ENCODE measurements at places on chromosomes 5 and 9.

- no peak for DNase-seq
These were observed 16.3 kb downstream of the NMRK1 start for GRCh38 chr9:75071530-75072122.

DNA sequence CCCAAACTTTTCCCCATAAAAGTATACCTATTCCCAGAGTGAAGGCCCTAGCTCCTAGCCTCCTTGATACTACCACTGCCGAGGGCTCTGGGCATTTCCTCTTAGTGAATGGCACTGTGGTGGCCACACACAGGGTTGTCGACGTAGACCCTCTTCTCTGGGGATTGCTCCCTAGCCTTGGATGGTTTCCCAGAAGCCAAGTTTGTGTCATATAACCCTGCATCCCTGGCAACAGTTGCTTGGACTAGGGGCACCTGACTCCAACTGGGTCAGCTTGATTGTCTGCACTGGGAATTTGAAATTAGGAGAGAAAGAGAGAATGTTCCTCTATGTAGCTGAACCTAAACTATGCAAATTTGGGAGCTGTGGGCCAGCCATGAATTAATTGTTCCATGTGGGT lies 32.3 kb upstream of the KIF2A start:
- no peak for DNase-seq

DNA sequence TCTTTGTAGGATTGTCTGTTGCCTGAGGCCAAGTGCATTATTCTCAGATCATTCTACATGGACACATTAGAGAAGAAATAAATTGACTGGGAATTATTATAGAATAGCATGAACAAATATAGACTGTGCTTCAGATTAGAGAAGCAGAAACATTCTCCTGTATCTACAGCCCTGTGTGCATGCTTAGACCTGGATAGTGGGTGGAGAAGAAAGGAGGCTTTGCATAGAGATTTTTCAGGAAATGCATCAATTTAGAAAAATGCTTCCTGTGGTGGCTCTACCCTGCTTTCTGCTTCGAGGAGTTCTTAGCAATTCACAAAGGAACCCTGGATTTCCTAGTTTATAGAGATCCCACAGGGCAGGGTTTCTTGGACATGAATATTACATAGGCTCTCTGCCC lies 66.7 kb downstream of the IRX1 start:
- DNase-seq, result no peak

DNA sequence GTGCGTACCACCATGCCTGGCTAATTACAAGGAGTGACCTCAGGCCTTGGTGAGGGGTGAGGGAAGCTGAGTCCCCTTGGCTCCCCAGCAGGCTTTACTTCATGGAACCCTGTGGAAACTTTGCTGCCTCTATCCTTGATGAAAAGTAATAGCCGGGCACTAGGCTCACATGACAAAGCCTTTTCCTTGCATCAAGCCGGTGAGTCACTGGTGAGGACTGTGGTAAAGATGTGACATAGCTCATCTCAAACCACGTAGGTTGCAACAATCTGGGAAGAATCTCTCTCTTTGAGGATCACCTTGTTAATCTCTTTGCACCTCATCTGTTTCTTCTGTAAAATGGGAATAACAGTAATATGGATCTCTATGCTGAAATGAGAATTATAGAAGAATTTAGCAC lies 116.3 kb upstream of the SLC25A48 start:
- DNase-seq, result no peak

GRCh38 chr5:87951661-87952060 lies 317.0 kb downstream of the TMEM161B start:
- no peak for DNase-seq

GRCh38 chr5:139734539-139734916 lies 61.1 kb upstream of the PSD2 start:
- no peak for DNase-seq

DNA sequence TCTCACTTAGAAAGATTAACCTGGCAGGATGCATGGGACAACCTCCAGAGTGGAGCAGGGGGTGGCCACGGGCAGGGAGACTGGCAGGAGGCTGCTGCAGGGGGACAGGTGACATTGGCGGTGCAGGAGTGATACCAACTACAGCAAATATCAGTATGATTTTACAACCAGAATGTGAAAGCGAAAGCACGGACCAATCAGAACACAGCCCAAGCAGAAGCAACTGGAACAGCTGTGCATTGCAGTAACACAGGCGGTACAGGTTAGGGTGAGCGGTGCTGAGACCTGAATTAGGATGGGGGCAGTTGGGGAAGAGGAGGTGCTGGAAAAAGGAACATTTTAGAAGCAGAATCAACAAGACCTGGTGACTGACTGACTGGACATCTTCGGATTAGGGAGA lies 29.3 kb downstream of the POLR1E start:
- no peak for DNase-seq

- DNase-seq, result no peak
These were observed 30.4 kb upstream of the KLF9 start for GRCh38 chr9:70444904-70445303.

DNA sequence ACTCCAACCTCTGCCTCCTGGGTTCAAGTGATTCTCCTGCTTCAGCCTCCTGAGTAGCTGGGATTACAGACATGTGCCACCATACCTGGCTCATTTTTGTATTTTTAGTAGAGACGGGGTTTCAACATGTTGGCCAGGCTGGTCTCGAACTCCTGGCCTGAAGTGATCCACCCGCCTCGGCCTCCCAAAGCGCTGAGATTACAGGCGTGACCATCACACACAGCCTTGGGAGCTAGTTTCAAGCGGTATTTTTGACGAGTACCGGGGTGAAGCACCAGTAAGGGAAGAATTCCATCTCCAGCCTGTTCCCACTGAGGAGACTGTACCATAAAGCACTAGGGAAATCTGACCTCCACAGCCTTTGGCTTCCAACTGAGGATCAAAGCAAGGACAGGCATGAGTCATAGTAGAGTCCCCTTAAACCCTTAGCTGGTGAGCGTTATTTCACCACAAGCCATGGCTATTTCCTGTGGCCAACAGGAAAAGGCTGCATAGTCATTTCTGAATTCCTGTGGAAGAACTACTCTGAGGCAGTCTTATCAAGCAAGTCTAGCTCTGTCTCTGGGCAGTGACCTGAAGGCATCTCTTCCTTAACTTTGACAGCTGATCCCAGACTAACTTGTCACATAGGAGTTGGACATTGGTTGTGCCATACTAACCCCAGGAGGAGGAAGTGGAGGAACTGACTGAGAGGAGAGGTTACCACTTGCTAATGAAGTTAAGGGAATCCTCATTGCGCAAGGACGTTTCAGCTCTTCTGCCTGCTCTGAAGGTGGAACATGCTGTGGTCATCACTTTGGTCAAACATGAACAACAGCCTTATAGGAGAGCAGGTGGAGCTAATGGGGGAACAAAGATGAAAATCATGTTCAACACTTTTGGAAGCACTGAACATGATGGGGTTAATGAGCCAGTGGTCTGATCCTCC lies 85.8 kb upstream of the DMRT1 start:
- DNase-seq, result no peak

GRCh38 chr9:107008447-107008846 lies 145.5 kb downstream of the ZNF462 start:
- DNase-seq, result no peak

GRCh38 chr9:34553511-34554021 lies 30.8 kb upstream of the ENHO start:
- no peak for DNase-seq

DNA sequence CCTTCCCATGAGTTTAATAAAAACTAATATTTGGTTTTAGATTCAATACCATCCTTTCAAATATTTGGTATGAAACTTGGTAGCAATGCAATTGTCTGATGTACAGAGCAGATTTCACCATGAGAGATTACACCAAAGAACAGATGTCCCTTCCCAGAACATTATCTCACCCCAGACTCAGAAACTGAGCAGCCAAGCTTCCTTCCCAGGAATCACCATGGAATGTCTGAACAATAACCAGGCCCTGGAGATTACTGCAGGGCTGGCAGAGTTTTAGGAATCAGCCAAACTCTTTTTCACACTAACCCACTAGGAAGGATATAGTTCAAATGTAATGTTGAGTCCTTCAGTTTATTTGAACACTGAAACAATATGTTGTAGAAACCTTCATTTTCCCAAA lies 23.9 kb downstream of the CLTA start:
- no peak for DNase-seq

GRCh38 chr9:128065907-128066712 lies 1.0 kb downstream of the NAIF1 start:
- peak; percentile 11 for DNase-seq

DNA sequence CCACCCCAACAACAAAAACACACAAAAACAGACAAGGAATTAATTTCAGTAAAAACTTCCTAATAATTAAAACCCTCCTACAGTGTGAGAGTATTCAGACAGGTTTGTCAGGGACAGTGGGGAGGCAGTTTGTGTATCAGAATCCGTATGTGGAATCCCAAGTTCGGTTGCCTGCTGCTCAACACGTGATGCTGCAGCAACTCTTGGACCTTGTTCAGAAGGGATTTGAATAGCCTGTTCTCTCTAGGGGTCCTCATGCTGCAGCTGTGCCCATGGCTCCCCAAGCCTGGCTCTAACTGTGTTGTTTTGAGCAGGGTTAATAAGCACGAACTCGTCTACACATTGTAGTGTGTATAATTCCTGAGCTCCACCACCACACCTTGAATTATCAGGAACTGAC lies 28.7 kb downstream of the TLE4 start:
- no peak for DNase-seq

DNA sequence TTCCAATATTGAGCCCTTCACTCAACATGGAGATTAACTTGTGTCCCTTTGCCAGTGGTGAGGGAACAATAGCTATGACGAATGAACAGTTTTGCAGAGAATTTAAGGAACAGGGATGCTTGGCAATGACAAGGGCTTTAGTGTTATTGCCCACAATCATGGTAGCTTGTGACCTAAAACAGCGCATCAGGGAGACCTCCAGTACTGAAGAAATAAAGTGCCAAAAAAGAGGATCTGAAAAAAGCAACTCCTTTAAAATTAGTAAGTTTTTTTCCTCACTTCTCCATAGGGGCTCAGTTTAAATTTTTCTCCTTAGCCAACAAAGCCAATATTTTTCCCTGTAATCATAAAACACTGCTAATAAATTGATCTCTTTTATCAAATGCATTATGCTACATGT lies 41.8 kb upstream of the PAM start:
- no peak for DNase-seq

DNA sequence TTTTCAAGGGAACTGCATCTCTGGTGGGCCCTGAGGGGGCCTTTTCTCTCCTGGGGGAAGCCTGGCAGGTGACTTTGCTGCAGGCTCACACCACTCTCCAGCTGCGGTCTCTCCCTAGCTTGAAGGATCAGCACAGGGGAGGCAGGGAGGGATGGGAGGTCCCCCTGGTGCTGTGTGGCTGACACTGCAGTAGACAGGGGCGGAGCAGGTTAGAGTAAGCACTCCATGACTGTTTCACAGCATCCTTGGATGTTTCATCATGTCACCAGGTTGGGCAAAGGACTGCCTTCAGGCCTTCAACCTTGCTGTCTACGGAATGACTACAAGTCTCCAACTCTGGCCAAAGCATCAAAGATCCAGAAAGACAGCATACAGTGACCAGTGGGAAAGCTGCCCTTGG lies 470.7 kb downstream of the CDK5RAP2 start:
- DNase-seq, result no peak

- DNase-seq, result no peak
These were observed 483.5 kb upstream of the TNC start for GRCh38 chr9:115601434-115601833.

Data from GM13976 (cell line).